ENCODE measurements at places on chromosomes 3 and 15.

- DNase-seq: no peak
Observed at GRCh38 chr3:8539419-8539818, 37.8 kb downstream of the LMCD1 start.

DNA sequence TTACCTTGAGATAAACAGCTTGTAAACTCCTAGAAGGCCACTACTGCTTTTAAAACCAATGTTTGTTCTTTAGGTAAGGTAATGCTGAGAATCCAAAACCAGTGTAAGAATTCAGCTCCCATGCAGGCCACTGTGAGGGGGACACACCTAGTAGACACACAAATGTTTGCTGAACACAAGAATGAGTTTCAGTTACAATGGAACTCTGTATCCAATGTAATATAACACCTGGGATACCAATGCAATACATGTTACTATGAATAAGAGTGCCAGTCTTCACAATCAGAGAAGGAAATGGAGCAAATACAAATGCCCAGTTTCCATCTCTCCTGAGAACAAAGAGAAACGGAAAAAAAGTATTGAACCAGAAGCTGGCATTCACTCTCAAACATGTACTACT lies 65.9 kb downstream of the IGF2BP2 start:
- DNase-seq: no peak

- no peak for DNase-seq
Observed at GRCh38 chr3:153138276-153139210, 23.5 kb upstream of the RAP2B start.

GRCh38 chr15:74585191-74585590 lies 30.4 kb upstream of the CLK3 start:
- no peak for DNase-seq

- no peak for DNase-seq
Observed at GRCh38 chr15:40953713-40954074, 423 bp downstream of the CHAC1 start.
